ENCODE measurements at places on chromosomes 3 and 15.

- peak; percentile 50 for DNase-seq
Measured at GRCh38 chr15:92429378-92430068, 35.8 kb downstream of the ST8SIA2 start.

- DNase-seq = peak; percentile 34
Measured at GRCh38 chr3:55480911-55481743, 6.0 kb downstream of the WNT5A start.

GRCh38 chr3:194988495-194989165, 282.3 kb downstream of the XXYLT1 start:
- no peak for DNase-seq

DNA sequence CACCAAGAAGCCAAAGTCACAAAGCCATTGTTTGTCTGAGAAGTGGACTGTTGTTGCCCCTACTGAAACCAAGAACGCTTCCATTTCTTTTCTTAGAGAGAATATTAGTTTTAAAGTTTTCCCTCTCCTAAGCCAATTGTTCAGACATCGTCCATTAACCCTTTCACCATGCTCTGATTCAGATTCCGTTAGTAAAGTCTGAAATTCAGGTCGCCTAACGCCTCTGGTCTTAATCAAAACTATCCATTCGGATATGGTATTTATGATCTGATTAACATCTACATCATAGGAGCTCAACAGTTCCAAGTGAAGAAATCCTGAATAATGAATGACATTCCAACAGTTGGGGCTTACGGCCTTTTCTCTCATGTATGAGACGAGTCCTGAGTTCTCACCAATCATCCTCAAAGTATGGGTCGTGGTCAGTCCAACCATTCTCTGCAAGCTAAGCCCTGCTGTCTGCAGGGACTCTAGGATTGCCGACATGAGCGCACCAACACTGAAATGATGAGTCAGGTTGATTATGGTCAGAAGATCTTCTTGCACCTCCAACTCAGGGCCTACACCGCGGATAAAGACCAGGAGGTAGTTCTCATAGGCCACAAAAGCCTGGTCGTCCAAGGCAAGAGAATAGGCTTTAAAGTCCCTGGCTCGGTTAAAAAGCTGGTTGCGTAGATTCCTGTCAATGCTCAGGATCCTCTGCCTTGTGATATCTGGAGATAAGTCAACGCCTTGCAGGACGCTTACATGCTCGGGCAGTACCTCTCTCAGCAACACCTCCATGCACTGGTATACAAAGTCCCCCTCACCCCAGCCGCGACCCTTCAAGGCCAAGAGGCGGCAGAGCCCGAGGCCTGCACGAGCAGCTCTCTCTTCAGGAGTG, 767 bp downstream of the EPM2AIP1 start:
- no peak for DNase-seq
